ENCODE measurements at places on chromosomes 16 and 17.

- peak; percentile 48 for DNase-seq
These were observed 36.3 kb downstream of the GAS7 start for GRCh38 chr17:10162096-10162495.

DNA sequence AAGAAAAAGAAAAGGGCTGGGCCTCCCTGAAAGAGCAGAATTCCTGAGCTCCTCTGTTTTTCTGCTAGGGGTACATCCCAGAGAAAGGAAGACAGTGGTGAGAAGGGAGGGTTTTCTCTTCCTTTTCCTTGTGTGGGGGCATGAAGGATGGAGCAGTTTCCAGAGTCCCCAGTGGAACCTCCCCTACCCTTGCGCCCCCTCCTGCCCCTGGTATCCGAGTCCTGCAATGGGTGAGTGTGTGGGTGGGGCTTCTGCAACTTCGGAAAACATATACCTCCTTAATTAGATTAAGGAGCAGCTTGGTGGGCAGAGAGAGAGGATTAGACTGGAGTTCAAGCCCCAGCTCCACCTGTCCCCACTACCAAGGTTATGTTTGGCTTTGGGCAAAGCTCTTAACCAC is 5.4 kb upstream of the GIP start:
- no peak for DNase-seq

- DNase-seq, result peak; percentile 23
These were observed 23.7 kb downstream of the CACNG4 start for GRCh38 chr17:66988069-66988798.

GRCh38 chr16:24045641-24046040 is 209.9 kb downstream of the PRKCB start:
- peak; percentile 1 for DNase-seq

DNA sequence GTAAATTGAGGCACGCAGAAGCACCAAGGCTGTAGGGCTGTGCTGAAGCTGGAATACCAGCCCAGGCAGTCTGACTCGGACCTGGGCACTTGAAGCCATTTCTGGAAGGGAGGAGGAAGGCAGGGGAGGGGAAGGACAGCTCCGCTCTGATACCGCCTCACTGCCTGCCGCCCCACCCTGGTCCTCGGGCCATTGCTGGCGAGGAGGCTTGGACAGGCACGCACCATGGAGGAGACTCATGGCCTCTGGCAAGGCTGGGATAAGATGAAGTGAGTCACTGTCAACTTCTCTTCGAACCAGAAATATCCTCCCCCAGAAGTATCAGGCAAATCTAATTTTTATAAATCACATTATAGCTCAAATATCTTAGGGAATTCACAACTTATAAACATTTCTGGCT is 81.3 kb downstream of the SDK2 start:
- no peak for DNase-seq

DNA sequence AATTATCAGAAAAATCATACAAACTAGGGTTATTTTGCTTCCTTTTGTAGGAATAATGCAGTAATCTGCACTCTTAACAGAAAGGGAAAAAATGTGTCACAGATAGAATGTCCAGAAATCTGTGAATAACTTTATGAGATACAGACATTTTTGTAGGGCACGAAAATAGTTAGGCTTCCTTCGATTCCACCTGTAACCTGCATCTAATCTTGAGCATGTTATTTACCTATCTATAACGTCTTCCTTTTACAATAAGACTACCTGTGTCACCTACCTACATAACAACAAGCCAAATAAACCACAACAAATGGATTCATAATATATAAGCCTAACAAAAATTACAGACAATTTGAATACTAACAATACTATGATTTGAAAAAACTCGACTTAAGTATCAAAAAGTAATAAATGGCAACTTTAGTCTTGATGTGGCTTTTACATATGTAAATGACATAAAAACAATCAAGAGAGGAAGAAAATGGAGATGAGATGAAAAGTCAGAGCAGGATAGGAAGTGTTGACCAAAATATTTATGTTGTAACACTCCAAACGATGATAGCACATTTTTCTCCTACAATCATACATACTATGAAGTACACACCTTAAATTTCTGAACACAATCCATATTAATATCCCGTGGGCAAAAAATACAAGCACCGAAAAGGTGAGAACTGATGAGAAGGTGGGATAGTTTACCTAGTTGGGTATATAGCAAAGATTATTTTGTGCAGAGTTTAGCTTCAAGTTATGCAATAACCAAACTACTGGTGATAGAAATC is 2.5 kb downstream of the STAT5B start:
- DNase-seq, result no peak

DNA sequence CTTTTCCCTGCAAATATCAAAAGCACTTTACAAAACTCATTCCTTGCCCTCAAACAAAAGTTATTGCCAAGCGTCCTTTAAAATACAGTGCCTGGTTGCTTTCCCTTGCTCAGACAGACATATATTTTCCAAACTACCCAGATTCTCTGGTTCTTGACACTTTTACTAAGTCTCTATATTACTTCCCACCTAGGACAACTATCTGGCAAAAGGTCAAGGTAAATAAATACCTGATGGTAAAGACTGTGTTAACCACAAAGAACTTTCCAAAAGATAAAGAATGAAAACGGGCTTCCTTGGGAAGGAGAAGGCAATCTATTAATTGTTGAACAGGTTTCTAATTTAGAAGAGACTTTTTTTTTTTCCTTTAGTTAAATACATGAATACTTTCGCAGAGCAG is 1.9 kb downstream of the HS3ST3A1 start:
- no peak for DNase-seq

- peak; percentile 50 for DNase-seq
These were observed 19.1 kb downstream of the C16orf95 start for GRCh38 chr16:87297918-87298631.

DNA sequence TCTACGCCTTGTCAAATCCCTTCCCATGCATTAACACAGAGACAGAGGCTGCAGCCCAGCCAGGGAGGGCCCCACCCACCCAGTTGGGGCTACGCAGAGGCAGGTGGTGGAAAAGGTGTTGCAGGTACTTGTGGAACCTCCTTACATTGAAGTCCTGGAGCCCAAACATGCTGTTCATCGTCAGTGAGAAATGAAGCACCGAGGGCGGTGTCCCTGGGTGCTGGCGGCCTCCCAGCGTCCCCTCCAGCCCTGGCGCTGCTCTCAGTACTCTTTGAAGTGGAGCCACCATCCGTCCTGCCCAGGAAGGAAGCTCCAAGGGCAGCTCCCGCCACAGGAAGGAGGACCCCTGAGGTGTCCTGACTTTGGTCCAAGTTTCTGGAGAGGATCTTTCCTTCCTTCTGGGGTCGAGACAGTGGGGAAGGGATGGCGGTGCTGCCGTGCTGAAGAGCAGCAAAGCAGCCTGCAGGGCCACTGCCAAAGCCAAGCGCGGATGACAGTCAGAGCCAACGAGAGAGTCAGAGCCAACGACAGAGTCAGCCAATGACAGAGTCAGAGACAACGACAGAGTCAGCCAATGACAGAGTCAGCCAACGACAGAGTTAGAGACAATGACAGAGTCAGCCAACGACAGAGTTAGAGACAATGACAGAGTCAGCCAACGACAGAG is 23.4 kb downstream of the LMF1 start:
- DNase-seq, result no peak

GRCh38 chr17:48818361-48818841 is 1.4 kb upstream of the TTLL6 start:
- no peak for DNase-seq

GRCh38 chr16:50297301-50298074 is 31.1 kb downstream of the ADCY7 start:
- DNase-seq, result no peak

DNA sequence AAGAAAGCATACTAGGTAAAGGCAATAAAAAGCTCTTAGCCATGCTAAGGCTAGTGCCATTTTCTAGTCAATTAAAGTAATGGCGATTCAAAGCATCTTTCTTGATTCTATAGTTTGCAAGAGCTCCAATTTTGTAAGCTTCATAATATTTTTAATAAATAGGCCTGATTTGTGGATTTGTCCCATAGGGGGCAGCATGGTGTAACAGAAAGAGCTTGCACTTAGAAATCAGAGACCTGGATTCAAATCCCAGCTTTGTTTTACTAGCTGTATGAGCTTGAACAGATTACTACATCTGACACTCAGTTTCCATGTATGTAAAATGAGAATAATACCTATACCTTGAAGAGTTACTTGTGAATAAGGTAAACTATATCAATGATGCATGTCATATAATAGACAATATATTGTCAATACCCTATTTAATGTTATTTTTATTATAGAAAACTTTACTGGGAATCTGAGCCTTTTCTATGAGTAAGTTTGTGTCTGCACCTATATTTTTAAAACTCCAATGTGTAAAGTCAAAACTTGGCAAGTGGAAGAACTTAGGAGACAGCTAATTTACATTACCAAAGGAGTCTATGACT is 93.6 kb upstream of the NOG start:
- DNase-seq, result peak; percentile 52

- DNase-seq, result no peak
These were observed 5.6 kb downstream of the SH2B1 start for GRCh38 chr16:28869201-28869600.

- peak; percentile 96 for DNase-seq
These were observed 36.6 kb downstream of the ARHGAP23 start for GRCh38 chr17:38464723-38465390.

DNA sequence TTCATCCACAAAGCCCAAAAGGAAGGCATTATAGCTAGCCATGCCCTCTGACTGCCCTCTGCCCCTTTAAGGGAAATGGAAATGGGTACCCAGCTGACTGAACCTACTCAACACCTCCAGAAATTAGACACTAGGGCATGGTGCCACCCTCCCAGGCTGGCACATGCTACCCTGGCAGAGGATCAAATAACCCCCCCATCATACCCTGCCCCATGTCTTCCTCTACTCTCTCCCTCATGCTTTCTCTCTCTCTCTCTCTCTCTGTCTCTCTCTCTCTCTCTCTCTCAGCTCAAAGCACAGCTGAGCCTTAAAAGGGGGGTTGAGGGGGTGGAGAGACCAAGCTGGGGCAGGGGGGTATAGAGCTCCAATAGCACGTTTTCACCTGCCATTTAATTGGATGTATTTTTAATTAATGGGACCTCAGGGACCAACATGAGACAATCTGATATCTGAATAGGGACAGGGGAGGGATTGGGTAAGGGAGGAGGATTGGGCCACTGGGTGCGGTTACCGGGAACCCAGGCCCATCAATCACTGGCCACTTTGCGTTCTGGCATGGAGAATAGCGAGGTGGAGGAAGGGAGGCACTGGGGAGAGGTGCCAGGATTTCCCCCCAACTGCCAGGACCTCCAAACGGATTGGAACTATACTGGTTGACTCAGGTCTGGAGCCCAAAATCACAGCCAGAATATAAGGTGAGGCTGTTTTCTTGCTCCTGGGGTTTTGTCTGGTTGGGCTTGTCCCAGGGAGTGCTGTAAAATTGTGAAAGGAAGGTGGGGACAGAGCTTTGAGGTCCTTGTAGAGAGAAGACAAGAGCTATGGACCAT is 57.8 kb downstream of the NEUROD2 start:
- no peak for DNase-seq

DNA sequence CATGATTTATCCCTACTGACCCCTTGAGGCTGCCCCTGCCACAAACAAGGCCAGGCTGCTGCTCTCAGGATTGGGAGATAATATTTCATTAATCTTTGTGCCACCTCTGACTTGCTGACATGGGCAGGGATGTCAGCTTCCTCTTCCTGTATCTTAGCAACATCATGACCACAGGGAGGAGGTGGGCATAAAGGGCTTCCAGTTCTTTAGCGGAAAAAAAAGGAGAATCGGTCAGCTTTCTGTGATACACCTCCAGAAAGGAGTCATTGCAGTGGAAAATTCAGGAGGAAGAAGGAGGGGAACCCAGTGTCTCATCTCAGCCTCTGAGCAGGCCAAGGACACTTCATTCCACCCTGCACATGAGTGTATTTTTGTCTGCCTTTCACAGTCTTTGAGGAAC is 206.8 kb upstream of the SDK2 start:
- DNase-seq, result no peak

- no peak for DNase-seq
These were observed 1.8 kb upstream of the SLC4A1 start for GRCh38 chr17:44269535-44270240.

GRCh38 chr16:56630134-56630533 is 2.3 kb upstream of the MT1M start:
- no peak for DNase-seq

GRCh38 chr16:75203096-75203495 is 3.9 kb downstream of the CTRB2 start:
- no peak for DNase-seq

- no peak for DNase-seq
These were observed 13.2 kb upstream of the SLC6A2 start for GRCh38 chr16:55642611-55643010.

- no peak for DNase-seq
These were observed 38.4 kb downstream of the TSC2 start for GRCh38 chr16:2086106-2086742.

- no peak for DNase-seq
These were observed 47.0 kb downstream of the SKAP1 start for GRCh38 chr17:48382989-48383388.

DNA sequence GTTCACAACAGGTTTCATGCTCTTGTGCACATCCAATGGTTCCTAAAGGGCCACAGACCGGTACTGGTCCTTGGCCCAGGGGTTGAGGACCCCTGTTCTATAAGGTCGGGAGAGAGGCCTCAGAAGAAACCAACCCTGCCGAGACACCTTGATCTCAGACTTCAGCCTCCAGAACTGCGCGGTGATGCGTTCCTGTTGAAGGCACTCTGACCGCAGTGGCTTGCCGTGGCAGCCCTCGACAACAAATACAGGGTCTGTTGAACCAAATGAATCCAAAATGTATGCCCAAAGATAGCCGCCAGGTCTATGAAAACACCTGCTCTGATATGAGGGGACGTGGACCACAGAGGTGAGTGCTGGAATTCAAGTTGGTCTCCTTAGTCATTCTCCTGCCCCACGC is 389.8 kb downstream of the SEC14L1 start:
- DNase-seq, result no peak

DNA sequence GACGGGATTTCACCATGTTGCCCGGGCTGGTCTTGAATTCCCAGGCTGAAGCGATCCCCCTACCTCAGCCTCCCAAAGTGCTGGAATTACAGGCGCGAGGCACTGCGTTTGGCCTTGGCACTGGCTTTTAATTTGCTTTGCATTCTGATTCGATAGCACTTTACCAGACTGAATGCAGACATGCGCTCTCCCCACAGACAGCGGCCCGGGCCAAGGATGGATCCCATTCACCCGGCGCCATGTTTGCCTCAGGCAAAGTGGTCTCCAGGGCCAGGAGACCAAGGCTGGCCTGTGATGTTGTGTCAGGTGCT is 41.7 kb downstream of the DHRS7B start:
- DNase-seq, result no peak

GRCh38 chr16:79598063-79598347 is 2.5 kb downstream of the MAF start:
- DNase-seq, result no peak
